ENCODE measurements at places on chromosomes 6 and 20. TPM values are rescaled to one million over a fixed set of nuclear protein-coding genes. Genes with fewer than 3 reads are reported as not detected.

THBD gene
- 0.19 TPM for total RNA-seq

CST3 gene
- 247 TPM for total RNA-seq

C6orf141 gene
- total RNA-seq: 12.3 TPM

DNA sequence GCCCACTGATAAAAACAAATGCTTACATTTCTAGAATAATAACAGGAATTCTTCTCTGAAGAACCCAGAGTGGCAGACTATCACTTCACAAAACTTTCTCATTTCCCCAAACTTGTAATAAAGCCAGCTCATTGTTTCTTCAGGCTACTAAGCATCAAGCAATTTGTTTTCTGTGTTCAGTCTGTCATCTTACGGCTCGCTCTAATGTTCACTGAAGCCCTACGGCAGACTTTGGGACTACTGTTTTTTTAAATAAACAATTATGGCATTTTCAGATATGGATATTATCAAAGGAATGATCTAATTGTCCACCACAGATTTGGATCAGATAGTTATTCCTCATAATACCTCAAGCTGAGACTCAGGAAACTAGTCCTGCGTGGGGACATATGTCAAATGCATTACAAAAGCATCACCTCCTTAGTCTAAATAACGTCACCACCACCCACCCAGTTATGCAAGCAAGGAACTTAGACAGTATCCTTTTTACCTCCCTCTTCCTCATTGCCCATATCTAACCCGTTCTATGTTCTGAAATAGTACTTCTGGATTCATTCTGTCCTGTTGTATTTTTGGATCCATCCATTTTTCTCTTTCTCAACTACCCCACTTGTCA is 415.1 kb downstream of the PLCB1 start:
- no peaks in the 10 kb centered on the region for H3K27me3 ChIP-seq
- DNase-seq: no peak
- no peaks in the 10 kb centered on the region for H3K36me3 ChIP-seq
- no peak overlapping the region for H3K4me3 ChIP-seq
- no peaks in the 10 kb centered on the region for H3K4me1 ChIP-seq

- peaks cover 5% of the 10 kb centered on the region for H3K4me1 ChIP-seq
- no peak overlapping the region for H3K27ac ChIP-seq
- H3K4me3 ChIP-seq: no peak overlapping the region
- no peak for DNase-seq
- H3K27me3 ChIP-seq: no peaks in the 10 kb centered on the region
These were observed 24.7 kb upstream of the HIVEP1 start for GRCh38 chr6:11987386-11987785.

- H3K4me3 ChIP-seq: no peak overlapping the region
- H3K27ac ChIP-seq: no peak overlapping the region
- H3K36me3 ChIP-seq: no peaks in the 10 kb centered on the region
- no peaks in the 10 kb centered on the region for H3K27me3 ChIP-seq
These were observed 42.4 kb downstream of the ISM1 start for GRCh38 chr20:13263451-13263850.

Measured in progenitor cell of endocrine pancreas (in vitro differentiated cells).